ENCODE measurements at places on chromosomes 12 and 14. TPM values are rescaled to one million over a fixed set of nuclear protein-coding genes. Genes with fewer than 3 reads are reported as not detected.

The HEATR5A gene
- total RNA-seq: 52.4 TPM

- DNase-seq: no peak
Measured at GRCh38 chr14:103143506-103143905, 20.2 kb downstream of the TNFAIP2 start.

The KLRK1 gene
- total RNA-seq: not detected

- DNase-seq: peak; percentile 5
Measured at GRCh38 chr12:25069224-25069623, 120.3 kb upstream of the BCAT1 start.

The RPGRIP1 gene
- not detected for total RNA-seq

DNA sequence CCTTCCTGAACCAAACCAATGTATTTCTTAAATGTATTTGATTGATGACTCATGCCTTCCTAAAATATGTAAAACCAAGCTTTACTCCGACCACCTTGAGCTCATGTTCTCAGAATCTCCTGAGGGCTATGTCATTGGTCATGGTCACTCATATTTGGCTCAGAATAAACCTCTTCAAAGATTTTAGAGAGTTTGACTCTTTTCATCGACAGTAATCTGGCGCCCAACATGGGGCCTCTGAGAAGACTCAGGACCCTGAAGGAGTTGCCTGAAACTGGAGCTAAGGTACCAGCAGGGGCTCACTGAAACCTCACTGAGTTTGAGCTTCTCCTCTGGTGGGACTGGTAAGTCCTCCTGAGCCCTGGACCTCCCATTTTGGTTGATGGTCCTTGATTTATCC, 17.2 kb upstream of the PSMC1 start:
- DNase-seq: peak; percentile 11

- no peak for DNase-seq
Measured at GRCh38 chr14:63972323-63972932, 119.6 kb downstream of the SYNE2 start.

- DNase-seq: no peak
Measured at GRCh38 chr12:8980137-8980536, 9.2 kb upstream of the KLRG1 start.

The RFC5 gene
- total RNA-seq: 26.2 TPM

- peak; percentile 74 for DNase-seq
Measured at GRCh38 chr12:123041811-123042655, 61.6 kb downstream of the ARL6IP4 start.

- no peak for DNase-seq
Measured at GRCh38 chr14:57559576-57559975, 65.9 kb upstream of the CCDC198 start.

The PXN gene
- 66.1 TPM for total RNA-seq

The SRP54 gene
- total RNA-seq: 78.4 TPM

- peak; percentile 36 for DNase-seq
Measured at GRCh38 chr12:8948701-8949341, 624 bp downstream of the M6PR start.

DNA sequence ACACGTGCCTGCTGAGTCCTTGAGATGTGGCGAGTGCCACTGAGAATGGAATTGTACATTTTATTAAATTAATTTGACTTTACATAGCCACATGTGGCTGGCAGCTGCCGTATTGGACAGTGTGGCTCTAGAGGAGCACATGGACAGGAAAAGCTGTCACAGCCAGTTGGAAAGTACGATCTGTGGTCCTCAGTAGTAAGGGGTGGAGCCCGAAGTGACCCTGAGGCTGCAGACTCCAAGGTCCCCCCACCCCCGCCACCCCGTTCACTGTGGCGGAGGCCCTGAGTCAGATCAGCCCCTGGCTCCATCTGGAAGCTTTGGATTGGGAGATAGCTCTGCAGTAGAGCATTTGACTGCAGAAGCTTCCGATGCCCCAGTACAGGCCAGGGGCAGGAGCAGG, 25.8 kb upstream of the BEGAIN start:
- DNase-seq: no peak

The RTL1 gene
- total RNA-seq: not detected

GRCh38 chr14:34655959-34656358, 26.0 kb upstream of the SNX6 start:
- DNase-seq: no peak

DNA sequence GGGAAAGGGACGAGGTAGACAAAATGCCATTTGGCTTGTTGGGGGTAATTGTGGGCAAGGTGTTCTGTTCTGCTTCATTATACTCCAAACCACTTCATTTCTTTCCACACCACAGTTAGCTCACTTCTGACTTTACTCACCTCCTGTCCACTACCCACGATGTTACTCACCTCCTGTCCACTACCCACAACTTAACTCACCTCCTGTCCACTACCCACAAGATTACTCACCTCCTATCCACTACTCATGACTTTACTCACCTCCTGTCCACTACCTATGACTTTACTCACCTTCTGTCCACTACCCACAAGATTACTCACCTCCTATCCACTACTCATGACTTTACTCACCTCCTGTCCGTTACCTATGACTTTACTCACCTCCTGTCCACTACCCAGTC, 10.1 kb upstream of the TWF1 start:
- DNase-seq: no peak

The AICDA gene
- total RNA-seq: not detected

The FOXA1 gene
- total RNA-seq: not detected

The FAM186B gene
- total RNA-seq: 2.7 TPM

DNA sequence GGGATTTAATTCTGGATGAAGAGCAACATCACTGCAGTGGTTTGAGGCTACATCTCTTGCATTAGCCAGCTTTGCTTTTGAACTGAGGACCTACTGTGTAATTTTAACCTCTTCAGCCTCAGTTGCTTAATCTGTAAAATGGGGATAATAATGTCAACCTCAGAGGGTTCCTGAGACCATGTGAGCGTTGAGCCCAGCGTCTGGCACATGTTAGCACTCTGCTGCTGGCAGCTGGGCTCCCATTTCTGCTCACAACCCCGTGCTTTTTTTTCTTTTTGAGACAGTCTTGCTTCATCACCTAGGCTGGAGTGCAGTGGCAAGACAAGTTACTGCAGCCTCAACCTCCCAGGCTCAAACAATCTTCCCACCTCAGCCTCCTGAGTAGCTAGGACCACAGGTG, 31.6 kb downstream of the TESC start:
- DNase-seq: no peak

The SDR9C7 gene
- total RNA-seq: not detected

GRCh38 chr14:23863836-23864235, 89.7 kb upstream of the DHRS4 start:
- no peak for DNase-seq

DNA sequence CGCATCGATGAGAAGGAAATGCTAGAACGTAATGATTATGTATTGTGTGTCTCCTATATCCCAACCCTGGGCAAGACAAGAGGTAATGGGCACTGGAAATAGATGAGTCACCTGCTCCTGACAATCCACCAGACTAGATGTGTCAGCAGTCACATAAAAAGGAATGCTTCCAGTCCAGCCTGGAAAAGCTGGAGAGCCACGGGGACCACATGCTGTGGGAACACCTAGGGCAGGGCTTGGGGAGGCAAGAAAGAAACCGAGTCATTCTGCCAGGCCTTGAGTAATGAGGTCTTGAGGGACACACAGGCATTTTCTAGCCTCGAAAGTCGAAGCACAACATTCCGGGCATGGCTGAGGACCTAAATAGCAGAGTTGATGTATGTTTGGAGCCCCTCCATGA, 716.7 kb upstream of the TMEM132C start:
- no peak for DNase-seq

The TMPRSS12 gene
- not detected for total RNA-seq

GRCh38 chr12:94618995-94619695, 31.2 kb downstream of the TMCC3 start:
- DNase-seq: peak; percentile 82

The KCNMB4 gene
- 2.0 TPM for total RNA-seq

GRCh38 chr12:30880061-30880460, 46.5 kb upstream of the TSPAN11 start:
- DNase-seq: peak; percentile 8

The BHLHE41 gene
- total RNA-seq: 9.2 TPM

The EFS gene
- total RNA-seq: 10.8 TPM

- DNase-seq: no peak
Measured at GRCh38 chr12:87930627-87931026, 98.6 kb downstream of the C12orf50 start.

The RASSF8 gene
- 128 TPM for total RNA-seq

- DNase-seq: no peak
Measured at GRCh38 chr12:116483959-116484750, 75.0 kb upstream of the MAP1LC3B2 start.

The NTN4 gene
- total RNA-seq: 71.8 TPM

Measured in fibroblast of the aortic adventitia (primary cell).